ENCODE measurements at places on chromosomes 2 and 18.

GRCh38 chr2:105327690-105328089 is 1.8 kb downstream of the TGFBRAP1 start:
- DNase-seq: no peak

DNA sequence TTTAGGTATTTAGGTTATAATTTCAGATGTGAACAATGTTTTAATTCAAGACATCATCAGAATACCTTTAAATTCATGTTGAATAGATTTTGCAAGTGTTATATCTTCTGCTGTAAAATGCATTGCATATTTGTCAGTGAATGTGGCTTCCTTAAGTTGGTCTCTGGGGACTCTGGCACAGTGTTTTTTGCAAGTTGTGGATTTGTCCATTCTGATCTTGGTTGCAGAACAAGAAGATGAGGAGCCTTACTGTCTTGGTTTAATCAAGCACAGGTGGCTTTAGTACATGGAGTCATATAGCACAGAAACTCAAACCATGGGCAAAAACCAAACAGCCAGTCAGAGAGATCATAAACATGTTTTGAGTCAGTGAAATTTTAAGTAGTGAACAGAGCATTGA is 135.7 kb downstream of the ARHGAP28 start:
- no peak for DNase-seq

DNA sequence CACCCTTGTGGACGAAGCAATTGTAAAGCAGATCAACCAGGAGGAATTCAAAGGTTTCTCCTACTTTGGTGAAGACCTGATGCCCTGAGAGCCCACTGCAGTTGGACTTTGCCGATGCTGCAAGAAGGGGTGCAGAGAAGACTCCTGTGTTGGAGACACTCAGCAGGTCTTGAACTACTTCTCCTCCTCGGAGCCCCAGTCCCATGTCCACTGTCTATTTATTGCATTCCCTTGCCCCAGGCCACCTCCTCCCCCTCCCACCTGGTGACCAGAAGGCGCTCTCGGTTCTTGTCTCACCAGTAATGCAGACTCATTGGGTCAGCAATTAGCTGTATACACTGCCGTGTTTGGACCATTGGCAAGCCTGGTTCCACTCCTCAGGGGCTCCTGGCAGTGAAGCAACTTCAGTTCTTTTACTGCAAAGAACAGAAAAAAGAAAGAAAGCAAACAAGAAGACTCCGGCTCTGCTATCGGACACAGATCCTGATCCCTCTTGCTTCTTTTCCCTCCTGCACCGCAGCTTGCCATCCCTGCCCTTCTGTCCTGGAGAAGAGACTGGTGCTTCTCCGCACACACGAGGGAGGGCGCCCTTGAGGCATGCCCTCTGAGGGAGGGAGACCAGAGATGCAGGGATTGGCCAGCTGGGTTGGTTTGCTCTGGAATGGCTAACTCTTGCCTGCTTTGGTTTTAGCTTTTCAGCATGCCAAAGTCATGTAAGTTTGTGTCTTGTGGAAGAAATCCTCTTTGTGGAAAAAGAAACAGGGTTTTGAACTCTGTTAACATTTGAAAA is 112.2 kb upstream of the EPAS1 start:
- DNase-seq: no peak

DNA sequence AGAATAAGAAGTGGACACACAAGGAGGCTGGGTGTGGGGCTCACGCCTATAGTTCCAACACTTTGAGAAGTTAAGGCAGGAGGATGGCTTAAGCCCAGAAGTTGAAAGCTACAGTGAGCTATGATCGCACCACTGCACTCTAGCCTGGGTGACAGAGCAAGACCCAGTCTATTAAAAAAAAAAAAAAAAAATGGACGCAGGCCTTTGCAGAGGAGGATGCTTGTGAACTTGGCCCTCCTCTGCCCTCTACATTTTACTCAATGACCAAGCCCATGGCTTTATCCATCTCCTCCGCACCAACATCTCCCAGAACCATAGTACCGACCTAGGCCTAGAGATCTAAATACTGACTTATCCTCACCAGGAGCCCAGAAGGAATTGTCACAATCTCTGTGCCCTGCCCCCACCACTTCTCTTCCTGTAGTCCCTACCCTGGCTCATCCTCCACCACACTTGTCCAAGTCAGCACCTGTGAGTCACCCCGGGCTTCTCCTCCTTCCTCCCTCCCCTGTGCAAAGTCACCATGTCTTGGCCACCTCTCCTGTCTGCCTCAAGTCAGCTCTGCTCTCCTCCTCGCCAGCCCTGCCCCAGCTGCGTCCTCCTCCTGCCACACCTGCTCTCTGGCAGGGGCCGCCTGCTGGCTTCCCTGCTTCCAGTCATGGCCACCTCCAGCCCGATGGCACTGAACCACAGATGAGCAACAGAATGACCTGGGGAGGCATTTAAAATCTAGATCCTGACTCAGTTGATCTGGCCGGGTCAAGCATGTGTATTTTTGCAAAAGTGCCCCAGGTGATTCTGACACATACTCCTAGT is 35.8 kb upstream of the ASPRV1 start:
- no peak for DNase-seq

DNA sequence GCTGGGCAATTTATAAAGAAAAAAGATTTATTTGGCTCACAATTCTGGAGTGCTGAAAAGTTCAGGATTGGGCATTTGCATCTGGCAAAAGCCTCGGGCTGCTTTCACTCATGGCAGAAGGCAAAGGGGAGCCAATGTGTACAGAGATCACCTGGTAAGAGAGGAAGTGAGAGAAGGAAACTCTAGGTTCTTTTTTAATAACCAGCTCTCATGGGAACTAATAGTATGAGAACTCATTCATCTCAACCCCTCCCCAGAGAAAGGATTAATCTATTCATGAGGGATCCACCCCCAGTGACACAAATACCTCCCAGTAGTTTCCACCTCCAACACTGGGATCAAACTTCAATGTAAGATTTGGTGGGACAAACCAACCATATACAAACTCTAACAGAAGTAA is 129.0 kb downstream of the EVA1A start:
- DNase-seq: no peak

- DNase-seq: no peak
Observed at GRCh38 chr2:158143703-158144360, 42.2 kb downstream of the UPP2 start.

GRCh38 chr2:172270278-172271079 is 156.9 kb upstream of the ITGA6 start:
- no peak for DNase-seq

- DNase-seq: peak; percentile 95
Observed at GRCh38 chr2:74181739-74182138, 3.1 kb upstream of the MOB1A start.

- DNase-seq: no peak
Observed at GRCh38 chr2:144583381-144583729, 63.4 kb upstream of the ZEB2 start.

- no peak for DNase-seq
Observed at GRCh38 chr2:7795778-7796563, 878.8 kb downstream of the RNF144A start.

DNA sequence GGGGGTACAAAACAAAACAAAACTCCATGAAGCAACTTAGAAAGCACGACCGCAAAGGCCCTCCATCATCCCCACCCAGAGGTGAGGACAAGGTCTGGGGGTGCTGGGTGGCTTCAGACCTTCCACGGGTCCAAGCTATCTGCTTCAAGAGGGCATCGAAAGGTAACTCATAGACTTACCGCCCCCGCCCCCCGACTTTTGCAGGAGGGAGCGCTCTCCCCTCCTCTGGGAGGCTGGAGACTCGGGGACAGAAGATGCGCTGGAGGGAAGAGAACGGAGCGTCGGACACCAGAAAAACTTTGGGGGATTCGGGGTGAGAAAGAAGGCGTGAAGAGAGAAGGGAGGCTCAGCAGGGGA is 300 bp upstream of the STON1 start:
- DNase-seq: no peak

- no peak for DNase-seq
Observed at GRCh38 chr2:235521844-235522243, 28.0 kb downstream of the AGAP1 start.

DNA sequence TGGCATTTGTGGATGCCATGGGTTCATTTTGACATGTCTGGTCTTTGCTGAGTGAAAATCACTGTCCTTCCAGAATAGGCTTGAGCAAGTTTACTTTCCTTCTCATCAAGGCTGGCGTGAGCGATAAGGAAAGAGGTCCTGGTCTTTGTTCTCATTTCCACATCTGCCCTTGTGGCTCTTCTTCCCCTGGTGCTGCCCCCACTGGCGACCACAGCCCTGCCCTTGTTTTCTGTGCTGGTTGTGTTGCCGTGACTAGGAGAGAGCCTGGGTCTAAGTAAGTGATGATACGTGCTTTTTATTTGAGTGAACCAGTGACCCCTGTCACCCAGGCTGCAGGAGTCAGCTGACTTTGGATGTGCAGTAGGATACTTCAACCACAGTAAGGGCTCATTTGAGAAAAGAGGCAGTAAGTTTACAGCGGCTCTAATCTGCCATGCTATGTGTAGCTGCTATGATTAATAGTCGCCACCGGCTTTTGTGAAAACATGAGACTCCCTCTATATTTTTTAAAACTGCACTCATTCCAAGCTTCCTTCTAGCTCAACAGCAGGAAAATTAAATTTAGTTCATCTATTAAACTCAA is 441.7 kb downstream of the RNF144A start:
- DNase-seq: no peak

GRCh38 chr2:229407170-229407569 is 136.1 kb upstream of the PID1 start:
- DNase-seq: no peak

- no peak for DNase-seq
Observed at GRCh38 chr2:179440642-179441251, 176.1 kb upstream of the SESTD1 start.

DNA sequence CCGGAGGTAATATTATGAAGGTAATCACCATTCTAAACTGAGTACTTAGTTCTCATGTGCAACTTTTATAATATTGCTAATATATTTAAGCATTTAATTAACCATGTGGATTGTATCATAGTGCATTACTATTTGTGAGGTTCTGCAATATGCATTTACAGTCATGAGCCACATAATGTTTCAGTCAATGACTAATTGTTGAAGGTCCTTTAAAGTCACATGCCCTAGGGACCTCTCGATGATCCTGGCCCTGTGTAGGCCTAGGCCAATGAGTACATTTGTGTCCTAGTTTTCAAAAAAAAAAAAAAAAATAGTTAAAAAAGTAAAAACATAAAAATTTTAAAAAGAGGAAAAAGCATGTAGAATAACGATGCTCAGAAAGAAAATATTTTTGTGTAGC is 298.0 kb downstream of the DSEL start:
- no peak for DNase-seq

GRCh38 chr2:126244937-126245336 is 411.0 kb upstream of the GYPC start:
- no peak for DNase-seq

DNA sequence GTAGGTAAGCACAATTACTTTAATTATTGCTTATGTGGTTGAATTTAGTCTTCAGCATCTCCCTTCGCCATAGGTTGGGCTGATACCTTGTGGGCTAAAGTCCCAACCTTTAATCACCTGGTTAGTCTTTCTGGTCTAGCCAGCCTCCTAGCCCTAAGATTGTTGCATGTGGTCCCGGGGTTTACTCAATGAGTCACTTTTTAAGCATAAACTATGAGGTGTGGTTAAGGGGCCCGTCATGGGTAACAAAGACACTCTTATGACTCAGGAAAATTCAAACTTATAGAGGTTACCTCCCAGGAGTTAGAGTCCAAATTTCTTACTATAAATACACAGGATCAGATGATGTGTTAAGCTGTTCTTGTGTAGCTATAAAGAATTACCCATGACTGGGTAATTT is 841.6 kb downstream of the TRIB2 start:
- no peak for DNase-seq
